ENCODE measurements at places on chromosomes 2 and 18.

- no peak for DNase-seq
Observed at GRCh38 chr2:151379169-151379568, 21.8 kb downstream of the TNFAIP6 start.

DNA sequence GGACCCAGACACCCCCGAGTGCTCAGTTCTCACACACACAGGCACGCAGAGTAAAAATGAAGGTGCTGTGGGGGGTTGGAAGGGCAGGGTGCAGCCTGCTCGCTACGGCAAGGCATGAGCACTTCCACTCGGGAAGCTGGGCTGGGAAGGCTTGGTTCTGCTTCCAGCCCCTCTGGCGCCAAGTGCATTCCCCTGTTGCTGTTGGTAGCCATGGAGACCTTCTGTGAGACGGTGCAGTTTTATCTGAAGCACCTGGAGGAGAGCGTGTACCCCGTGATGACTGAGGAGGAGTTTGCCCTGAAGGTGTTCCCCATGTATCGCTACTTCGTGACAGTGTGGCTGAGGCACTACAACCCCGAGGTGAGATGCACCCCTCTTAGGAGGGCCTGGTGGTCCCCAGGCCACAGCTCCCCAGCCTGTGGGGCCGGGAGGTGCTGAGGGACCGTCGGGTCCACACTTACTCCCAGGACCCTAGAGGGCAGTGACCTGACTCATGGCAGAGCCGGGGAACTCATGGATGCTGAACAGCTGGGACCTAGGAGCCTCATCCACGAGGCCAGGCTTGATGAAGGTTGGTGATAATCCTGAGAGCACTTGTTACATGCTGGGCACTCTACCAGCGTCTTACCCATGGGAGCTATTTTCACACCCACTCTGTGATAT lies 15.5 kb downstream of the MROH2A start:
- no peak for DNase-seq

- no peak for DNase-seq
Observed at GRCh38 chr2:155842103-155842502, 490.4 kb downstream of the NR4A2 start.

DNA sequence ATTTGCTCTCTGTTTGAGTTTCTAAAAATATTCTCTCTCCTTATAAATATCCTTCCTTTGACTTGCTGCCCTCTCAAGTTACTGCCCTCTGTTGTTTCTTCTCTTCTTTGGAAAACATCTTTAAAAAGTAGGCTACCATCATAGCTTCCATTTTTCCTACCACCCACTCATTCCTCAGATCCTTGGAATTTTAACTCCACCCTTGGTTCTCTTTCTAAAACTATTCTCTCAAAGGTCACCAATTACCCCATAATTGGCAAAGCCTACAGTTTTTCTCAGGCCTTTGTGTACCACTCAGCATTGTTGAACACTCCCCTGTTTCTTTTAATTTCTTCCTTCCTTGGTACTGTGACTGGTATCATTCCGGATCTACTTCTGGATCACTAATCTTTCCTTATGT lies 43.0 kb upstream of the ITGAV start:
- no peak for DNase-seq

- no peak for DNase-seq
Observed at GRCh38 chr2:30764021-30764800, 43.0 kb downstream of the CAPN13 start.

GRCh38 chr2:161992531-161992930 lies 81.5 kb downstream of the DPP4 start:
- DNase-seq, result peak; percentile 64

- no peak for DNase-seq
Observed at GRCh38 chr2:195450552-195451113, 206.4 kb upstream of the SLC39A10 start.

DNA sequence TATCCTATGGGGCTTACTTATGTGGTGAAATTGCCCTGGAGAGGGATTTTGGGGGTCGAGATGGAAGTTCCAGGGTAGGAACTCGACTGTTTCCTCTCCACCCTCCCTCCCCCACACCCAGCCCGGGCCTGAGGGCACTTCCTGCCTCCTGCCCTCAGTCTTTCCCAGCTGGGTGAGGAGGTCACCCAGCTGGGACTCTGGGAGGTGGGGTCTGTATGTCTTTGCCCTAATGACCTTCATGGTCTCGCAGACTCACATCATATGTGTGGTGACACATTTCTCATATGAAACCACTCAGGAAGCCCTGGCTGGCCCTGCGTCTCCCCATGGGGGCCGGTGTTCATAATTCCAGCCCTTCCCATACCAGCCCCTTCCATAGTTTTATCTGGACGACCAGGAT lies 12.4 kb downstream of the ATOH8 start:
- DNase-seq, result no peak
